ENCODE measurements at places on chromosomes 7 and 10. TPM values are rescaled to one million over a fixed set of nuclear protein-coding genes. Genes with fewer than 3 reads are reported as not detected.

The C10orf71 gene
- not detected for total RNA-seq

The TFEC gene
- total RNA-seq: 3.0 TPM

DNA sequence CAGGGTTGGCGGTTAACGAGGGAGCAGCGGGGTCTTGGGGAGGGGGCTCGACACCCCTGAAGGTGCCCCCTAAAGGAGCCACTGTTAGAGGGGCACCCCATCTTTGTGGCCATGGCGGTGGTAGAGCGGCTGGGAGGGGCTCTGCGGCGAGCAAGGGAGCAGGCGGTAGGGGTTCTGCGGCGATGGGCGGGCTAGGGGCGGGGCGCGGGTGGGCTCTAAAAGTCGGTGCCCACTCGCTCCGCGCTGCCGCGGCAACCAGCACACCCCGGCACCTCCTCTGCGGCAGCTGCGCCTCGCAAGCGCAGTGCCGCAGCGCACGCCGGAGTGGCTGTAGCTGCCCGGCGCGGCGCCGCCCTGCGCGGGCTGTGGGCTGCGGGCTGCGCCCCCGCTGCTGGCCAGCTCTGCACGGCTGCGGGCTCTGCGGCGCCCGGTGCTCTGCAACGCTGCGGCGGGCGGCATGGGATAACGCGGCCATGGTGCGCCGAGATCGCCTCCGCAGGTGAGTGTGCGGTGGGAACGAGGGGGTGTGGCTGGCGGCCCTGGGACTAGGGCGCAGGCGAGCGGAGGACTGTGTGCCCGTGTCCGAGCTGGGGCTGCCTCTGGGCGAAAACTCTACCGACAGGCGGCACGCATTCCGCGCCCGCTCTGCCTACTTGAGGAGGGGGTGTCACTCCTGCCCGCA, at the start of gene MEST:
MEST (plus strand) TSS at position 245 of the 682 bp plus-strand sequence; CDS start at position 474, 229 bp downstream.
- no peak for DNase-seq

- DNase-seq: no peak
These were observed 46.4 kb upstream of the NXPH1 start for GRCh38 chr7:8386926-8387550.

GRCh38 chr10:13859979-13860654, 273.4 kb downstream of the PRPF18 start:
- no peak for DNase-seq

DNA sequence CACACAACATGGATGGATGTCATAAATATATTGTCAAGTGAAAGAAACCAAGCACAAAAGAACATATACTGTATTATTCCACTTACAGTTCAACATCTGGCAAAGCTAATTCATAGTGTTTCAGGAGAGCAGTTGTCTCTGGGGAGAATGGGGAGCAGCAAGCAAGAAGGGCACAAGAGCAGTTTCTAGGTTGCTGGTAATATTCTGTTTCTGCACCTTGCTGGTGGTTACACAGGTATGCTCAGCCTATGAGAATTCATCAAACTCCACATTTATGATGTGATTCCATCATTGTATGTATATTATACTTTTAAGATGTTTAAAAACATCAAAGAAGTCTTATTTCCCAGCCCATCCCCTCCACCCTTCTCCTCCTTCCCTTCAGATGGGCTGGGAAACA, 18.1 kb upstream of the PALS2 start:
- DNase-seq: no peak

DNA sequence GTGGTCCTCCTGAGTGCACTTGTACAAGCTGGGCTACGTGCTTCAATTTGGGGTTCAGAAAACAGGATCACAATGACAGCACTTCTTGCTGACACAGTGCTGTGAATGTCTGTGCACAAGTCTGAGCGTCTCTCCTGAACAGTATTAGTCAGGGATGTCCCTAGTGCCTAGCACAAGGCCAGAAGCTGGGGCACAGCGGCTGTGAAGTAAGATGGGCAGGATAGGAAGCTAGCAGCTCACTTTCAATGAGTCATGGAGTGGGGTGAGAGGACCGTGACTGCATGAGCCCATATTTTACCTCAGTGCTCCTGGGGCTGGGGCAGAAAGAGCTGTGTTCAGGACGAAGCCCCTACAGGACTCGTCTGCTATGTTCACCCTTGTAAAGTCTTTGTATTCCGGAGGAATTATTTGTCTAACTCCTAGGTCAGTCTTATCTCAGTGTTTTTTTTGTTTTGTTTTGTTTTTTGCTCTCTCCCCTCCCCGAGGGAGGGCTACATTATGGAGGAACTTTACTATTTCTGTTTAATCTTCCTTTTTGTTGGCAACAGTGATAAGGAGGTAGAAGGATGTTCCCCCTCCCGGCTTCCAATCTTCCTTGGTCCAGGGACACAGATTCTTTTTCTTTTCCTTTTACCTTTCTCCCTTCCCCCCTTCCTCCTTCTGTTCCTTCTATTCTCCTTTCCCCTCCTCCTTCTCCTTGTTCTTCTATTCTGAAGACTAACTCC, 2.8 kb upstream of the LRMDA start:
- no peak for DNase-seq

The AGMO gene
- 5.7 TPM for total RNA-seq

DNA sequence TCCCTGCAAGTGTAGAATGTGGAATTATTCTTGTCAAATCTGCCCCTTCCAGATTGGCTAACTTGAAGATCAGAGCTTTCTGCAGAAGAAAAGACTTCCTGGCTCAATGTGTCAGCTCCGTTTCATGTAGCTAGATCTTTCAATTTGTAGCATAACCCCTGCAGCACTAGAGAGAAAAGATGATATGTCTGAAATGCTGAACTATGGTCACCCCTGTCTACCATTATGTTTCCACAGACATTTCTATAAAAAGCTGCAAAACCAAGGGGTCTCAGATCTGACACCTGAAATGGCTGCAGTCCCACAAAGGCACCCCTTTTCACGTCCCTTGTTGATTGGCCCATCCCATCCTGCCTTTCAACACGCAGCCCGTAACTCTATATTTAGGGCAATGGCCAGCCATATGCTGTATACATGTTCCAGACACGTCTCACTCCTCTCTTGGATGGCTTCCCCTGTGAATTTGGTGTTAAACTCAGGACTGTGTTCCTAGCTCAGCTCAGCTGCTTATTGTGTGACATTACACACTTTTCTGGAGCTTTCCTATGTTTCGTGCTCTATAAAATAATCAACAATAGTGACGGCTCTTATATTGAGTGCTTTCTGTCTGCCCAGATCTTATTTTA, 648.6 kb upstream of the CELF2 start:
- no peak for DNase-seq

The SND1 gene
- total RNA-seq: 77.0 TPM

The ZSCAN25 gene
- total RNA-seq: 14.6 TPM

The WNT16 gene
- not detected for total RNA-seq

GRCh38 chr10:79502561-79503309, 9.6 kb upstream of the EIF5AL1 start:
- no peak for DNase-seq

GRCh38 chr10:29773675-29774091, 138.9 kb upstream of the SVIL start:
- no peak for DNase-seq

The CALHM1 gene
- total RNA-seq: not detected

- DNase-seq: peak; percentile 88
These were observed 88.3 kb downstream of the CABCOCO1 start for GRCh38 chr10:61750943-61751471.

GRCh38 chr7:6243168-6243567, 29.3 kb downstream of the CYTH3 start:
- DNase-seq: no peak

- no peak for DNase-seq
These were observed 35.7 kb upstream of the SHH start for GRCh38 chr7:155847821-155848435.

DNA sequence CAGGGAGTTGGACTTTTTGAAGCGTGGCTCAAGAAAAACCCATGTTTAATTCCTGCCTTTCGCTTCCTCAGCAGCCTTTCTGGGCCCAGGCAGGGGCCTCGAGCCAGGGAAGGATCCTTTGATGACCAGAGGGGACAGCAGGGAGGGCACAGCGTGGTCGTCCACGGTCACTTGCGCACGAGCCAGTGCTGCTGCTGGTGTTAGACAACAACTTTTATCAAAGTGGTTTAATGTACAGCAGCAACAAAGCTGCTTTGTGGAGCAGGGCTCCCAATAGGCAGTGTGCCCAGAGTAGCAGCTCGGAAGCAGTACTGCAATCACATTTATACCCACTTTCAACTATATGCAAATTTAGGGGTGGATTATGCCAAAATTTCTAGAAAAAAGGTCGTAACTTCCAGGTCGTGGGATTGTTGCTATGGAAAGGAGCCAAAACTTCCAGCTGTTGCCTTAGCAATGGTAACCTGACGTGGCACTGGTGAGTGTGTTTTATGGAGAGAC, 6.1 kb downstream of the GIMAP1 start:
- no peak for DNase-seq

The A1CF gene
- total RNA-seq: 67.9 TPM

DNA sequence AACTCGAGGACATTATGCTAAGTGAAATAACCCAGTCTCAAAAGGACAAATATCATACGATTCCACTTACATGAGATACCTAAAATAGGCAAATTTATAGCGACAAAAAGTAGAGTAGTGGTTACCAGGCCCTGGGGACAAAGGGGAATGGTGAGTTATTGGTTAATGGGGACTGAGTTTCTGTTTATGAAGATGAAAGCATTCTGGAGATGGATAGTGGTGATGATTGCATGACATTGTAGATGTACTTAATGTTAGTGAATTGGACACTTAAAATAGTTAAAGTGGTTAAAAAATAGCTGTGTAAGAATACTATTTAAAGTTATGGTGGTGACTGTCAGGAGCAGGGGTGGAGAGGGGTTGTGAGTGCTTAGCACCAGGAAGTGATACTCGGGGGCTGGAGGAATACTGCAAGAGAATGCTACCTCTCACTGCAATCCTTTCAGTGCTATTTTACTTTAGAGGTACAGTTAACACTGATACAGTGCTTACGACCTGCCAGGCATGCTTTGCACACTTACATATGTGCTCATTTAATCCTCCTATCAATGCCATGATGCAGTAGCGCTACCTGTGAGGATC, 16.7 kb upstream of the TEX36 start:
- DNase-seq: no peak

GRCh38 chr7:43766564-43766963, 8.1 kb downstream of the BLVRA start:
- no peak for DNase-seq

GRCh38 chr10:72049969-72050781, 38.2 kb downstream of the SPOCK2 start:
- DNase-seq: no peak

DNA sequence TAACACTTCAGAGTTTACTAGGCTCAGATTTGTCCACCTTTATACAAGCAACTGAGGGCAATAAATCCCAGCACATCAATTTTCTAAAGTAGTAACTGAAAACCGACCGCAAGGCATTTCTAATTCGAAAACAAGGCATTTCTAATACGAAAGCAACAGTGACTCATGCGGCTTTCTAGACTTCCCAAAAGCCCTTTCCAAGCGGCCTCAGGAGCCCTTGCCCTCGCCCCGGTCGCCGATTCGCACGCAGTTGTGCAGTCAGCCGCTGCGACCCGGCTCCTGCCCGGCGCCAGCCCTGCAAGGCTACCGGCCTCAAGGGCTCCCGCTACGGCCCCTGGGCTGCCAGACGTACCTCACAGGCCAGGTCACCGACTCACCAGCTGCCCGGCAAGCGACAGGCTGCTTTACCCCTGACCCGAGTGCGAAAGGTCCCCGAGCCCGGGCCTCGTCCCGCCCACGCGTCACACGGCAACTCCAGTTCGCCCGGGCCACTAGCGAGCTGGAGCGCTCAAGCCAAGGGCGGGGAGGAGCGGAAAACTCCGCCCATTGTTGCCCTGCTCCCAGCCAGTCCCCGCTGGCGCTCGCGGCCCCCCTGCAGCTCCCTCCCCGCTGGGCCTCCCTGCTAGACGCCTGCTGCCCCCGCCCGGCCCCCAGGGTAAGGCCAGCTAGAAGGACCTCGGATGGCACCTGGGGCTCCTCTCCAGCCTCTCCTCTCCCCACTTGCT, 7.3 kb downstream of the NCOA4 start:
- DNase-seq: peak; percentile 93

DNA sequence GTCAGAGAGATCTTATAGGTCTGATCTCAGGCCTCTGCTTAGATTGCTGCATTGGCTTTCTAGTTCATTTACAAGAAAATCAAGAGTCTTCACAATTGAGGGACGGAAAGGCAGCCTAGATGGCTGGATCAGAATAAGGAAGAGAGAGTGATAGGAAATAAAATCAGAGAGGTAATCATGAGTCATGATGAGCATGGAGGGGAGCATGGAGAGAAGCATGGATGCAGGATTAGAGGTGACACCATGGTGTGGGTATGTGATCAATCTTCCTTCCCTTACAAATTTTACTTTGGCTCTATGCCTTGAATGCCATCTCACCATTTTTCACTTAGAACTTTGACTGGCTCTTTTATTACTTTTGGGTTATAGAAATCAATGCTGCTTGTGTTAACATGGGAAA, 1.4 kb downstream of the BCCIP start:
- no peak for DNase-seq

The PNLIPRP1 gene
- not detected for total RNA-seq

DNA sequence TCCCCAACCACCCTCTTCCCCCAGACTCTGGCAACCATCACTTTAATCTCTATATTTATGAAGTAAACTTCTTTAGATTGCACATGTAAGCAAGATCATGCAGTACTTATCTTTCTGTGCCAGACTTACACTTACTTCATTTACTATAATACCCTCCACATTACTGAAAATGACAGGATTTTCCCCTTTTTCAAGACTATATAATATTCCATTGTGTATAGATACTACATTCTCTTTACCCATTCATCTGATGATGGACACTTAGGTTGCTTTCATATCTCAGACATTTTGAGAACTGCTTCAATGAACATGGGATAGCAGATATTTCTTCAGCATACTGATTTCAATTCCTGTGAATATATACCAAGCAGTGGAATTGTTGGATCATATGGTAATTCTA, 4.4 kb downstream of the DOCK4 start:
- DNase-seq: no peak

GRCh38 chr10:113983552-113983951, 60.1 kb upstream of the ADRB1 start:
- peak; percentile 21 for DNase-seq

- peak; percentile 28 for DNase-seq
These were observed 89.2 kb downstream of the ADCY1 start for GRCh38 chr7:45663167-45663921.

DNA sequence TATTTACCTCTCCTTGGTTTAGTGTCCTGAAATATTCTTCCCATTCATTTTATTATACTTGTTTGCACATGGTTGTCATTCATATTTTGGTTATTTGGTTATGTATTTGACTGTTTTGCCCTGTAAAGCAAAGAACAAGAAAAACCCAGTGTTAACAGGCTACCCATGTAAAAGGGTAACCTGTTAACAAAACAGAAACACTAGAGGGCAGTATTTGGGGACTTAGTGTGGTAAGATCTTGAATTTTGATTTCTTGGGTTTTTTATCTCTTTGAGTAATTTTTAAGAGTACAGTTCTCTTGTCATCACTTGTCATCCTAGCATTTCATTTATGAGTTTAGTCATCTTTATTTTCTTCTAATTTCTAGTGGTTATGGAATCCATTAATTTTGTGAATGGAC, 51.3 kb downstream of the POLL start:
- DNase-seq: no peak

The BHLHA15 gene
- not detected for total RNA-seq
